ENCODE measurements at places on chromosomes 6 and 20.

DNA sequence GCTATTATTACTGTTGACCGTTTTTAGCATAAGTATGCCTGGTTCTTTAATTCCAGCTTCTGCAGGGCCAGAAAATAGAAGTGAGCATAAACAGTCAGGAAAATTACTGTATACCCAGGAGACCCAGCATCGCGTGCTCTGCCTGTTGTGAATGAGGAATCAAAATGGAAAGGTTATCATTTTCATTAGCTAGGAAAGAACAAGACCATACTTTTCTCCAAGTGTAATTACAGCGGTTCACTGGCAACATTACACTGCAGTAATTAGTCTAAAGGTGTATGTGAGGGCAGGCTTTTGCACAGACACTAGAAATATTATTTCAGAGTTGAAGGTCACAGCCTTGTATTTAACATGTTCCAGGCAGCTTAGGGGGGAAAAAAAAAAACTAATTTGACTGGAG is 403.8 kb upstream of the SOX4 start:
- DNase-seq = no peak

DNA sequence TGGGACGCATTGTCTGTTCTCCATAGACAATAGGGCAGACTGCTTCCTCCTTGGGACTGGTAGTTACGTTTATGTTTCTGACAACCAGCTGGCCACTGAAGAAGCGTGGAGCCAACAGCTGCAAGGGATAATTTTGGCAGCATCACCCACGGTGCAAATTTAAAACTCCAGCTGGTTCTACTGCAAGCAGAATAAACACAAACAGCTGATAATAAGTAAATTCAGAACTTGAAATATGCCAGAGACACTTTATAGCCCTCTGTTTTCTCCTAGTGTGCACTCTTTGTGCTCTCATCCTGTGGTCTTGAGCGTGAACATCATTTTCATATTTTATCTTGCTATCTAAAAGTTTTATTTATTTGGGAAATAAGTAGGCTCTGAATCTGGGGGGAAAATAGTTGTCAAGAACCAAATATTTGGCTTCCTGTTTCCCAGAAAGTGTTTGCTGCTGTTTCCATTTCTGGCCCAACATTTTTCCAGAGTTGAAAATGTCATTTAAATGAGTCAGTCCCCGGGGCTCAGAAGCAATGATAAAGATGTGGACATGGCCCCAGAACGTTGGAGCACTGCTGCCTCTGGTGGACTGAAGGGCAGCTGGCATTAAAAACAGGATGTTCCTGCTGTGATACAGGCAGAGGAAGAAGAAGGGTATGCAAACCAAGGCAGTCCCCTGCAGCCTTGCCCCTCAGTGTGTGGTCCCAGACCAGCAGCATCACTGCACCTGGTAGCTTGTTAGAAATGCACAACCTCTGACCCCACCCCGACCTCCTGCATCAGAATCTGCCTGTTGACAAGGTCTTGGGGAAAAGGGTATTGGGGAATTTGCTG is 12.5 kb upstream of the THBD start:
- DNase-seq = no peak

- no peak for DNase-seq
Observed at GRCh38 chr20:58598211-58599015, 52.7 kb upstream of the STX16 start.

DNA sequence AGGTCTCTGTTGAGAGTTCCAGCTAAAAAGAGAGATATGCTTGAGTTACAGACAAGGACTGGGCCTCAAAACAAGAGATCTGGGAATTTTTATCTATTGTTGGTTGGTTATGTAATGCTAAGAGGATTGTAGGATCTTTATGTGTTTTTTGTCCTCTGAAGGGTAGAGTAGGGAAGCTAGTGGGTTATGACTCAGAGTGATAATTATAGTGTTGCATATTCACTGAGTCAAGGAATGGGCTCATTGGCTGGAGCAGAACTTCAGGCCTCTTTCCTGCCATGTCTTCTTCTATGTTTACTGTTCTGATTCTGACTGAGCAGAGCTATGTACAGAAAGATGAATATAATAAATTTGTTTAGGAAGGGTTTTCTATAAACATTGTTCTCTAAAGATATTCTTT is 66.1 kb upstream of the NOX3 start:
- DNase-seq = no peak

DNA sequence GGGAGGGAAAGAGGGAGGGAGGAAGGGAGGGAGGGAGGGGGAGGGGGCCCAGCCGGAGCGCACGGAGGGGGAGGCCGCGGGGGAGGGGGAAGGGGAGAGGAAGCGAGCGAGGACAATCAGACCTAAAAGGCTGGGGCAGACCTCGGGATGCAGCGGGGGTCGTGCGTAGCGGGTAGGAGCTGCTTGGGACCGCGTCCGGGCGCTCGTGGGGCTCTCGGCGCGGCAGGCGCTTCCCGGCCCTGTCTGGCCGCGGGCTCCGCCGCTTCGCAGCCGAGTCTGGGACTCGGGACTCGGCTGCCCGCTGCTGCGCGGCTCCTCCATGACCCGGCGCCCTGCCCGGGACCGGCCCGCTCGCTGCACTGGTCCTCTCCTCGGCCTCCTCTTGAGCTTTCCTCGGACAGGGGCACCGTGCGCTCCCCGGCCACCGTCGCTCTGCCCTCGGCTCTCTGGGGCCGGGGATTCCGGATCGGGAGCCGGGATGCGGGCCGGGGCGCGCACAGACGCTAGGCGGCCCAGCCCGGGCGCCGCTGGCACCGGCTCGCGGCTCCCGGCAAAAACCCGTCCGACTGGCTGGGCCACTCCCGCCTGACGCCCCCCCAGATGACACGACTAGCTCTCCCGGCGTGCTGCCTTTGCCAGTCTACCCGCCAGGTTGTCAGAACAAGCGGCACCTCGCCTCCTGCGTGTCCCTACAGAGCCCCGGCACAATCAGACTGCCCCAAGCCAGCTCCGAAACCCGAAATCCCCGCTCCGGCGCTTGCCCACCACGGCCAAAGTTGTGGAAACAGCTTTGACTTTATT is 2.2 kb downstream of the TFAP2A start:
- no peak for DNase-seq

DNA sequence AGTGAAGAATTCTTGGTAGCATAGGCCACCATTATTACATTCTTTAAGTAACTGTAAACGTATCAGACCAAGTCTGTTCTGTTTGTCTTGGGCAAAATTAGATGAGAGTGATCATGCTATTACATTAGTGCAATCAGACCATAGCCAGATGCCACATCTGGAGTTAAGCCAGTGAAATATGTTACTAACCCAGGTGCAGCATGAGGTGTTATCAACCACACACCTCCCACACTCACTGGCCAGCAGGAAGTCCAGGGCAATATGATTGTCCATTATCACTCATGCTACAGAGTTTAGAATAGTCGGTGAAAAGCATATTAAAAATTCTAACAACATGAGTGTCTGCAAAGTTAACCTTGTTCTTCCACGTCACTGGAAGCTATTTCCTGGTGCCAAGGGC is 174.7 kb upstream of the PROKR2 start:
- DNase-seq = no peak

DNA sequence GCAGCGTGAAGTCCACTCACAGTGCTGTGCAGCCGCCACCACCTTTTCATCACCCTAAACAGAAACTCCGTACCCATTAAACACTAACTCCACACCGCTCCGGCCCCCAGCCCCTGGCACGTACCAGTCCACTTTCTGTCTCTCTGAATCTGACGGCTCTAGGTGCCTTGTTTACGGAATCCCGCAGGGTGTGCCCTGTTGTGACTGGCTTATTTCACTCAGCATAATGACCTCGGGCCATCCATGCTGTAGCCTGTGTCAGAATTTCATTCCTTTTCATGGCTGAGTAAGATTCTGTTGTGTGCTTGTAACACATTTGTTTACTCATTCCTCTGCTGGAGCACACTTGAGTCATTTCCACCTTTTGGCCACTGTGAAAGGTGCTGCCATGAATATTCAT is 18.0 kb downstream of the TCFL5 start:
- DNase-seq = no peak

DNA sequence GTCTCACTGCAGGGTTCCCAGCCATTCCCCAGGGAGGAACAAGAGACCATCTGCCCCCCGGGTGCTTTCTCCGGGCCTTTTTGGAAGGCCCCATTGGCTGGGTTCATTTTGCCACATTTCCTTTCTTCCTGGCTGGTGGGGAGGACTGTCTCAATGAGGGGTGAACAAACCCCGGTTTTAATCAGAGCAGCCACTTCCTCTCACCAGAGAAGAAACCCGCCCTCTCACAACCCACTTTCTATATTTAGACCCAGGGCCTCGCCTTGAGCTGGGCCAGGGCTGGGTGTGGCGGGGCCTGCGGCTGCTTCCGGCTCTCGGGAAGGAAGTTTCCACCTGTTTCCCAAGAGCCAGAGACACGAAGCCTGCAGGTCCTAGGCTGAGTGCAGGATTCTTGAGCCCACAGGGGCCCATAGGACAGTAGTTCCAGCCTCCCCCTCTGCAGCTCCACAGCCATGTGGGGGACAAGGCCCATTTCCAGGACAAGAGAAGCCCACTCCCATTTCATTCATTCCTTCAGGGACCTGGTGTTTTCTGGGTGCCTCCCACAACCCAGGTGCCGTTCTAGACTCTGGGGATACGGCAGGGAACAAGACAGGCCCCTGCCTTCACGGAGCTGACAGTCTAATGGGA is 41.8 kb downstream of the RBM38 start:
- peak; percentile 67 for DNase-seq

- DNase-seq = no peak
Observed at GRCh38 chr20:8364734-8365078, 232.6 kb downstream of the PLCB1 start.

DNA sequence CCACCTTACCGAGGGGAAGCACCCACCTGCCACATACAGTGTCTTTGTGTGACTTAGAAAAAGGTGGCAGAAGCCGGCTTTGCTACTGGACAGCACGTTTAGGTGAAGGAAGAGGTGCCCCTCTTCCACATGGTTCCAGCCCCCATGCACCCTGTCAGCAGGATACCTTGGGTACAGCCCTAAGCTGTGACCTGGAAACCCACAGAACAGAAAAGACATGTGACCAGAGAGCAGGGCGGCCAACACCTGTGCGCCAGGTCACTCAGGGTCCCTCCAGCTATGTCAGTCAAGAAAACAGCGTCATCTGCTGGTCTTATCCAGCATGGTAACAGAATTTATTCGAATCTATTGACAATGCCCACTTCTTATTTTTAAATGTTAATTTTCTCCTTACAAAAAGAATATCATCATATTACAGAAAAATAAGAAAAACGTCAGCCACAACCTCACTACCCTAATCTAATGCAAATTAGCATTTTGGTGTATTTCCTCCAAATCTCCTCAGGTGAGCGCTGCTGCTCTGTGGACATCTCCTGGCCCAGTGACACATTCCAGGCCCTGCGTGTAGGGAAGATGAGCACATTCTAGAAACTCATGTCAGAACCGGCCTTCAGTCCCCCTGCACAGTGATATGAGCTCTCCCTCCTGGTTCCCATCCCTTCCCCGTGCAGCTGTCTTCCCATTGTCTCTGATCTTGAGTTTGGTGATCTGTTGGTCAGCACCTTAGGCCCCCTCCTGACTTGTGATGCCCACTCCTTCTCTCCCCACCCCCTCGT is 37.2 kb downstream of the GTF2H5 start:
- no peak for DNase-seq

Measured in stimulated activated naive B cell treated with anti-CD40 and anti-IgM and Interleukin-4, amounts not matched to agents 10 μg/mL and 1 μg/mL and 100 μg/mL, for 72 hours (primary cell).